ENCODE measurements at places on chromosomes 6 and 20.
A peak's percentile ranks its signal among the peaks of the same experiment; 100 is the strongest.

- DNase-seq, result no peak
Observed at GRCh38 chr6:143498428-143498827, 13.1 kb downstream of the FUCA2 start.

DNA sequence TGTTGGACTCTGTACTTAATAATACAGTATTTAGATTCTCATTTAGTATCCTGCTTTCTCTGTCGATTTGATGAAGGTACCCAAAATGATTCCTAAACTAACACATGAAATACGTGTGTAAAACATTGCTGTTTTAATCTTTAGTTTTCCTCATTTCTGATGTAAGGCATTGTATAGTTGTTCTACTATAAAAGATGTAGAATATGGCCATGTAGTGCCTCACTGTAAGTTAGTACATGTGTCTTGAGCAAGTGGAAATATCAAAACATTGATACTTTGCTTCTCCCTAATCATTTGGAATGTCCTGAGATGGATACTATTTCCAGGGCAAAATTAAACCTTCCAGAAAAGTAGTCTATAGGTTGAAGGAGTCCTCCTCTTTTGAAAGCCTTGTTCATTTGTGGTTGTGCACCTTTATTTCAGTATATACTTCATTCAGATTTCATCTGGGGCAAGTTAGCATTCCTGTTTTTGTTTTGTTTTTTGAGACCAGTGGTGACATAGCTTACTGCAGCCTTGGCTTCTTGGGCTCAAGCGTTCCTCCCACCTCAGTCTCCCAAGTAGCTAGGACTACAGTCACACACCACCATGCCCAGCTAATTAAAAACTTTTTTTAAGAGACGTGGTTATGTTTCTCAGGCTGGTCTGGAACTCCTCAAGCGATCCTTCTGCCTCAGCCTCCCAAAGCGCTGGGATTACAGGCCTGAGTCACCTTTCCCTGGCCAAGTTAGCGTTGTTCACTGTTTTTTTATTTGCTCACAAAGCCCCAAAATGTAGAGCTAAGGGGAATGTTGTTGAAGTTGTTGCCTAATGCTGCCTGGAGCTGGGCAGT is 11.6 kb downstream of the SRSF3 start:
- no peak for DNase-seq

DNA sequence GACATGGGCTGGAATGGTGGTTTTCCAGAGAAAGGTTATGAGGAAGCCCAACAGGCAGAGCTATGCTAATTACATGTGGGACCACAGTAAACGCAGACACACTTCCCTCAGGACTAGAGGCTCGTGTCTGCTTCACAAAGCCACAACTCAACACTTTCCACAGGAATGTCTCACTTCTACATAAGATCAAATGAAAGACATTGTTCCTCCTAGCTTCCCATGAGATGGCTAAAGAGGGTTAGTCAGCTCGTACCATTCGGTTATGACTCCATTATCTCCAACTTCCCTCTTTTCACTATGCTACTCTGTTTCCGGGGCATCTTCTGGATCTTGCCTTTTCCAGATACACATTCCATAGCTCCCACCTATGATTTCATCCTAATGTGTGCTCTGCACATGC is 29.1 kb upstream of the ZC3H12D start:
- no peak for DNase-seq

GRCh38 chr6:122066200-122066599 is 333.3 kb upstream of the HSF2 start:
- no peak for DNase-seq

DNA sequence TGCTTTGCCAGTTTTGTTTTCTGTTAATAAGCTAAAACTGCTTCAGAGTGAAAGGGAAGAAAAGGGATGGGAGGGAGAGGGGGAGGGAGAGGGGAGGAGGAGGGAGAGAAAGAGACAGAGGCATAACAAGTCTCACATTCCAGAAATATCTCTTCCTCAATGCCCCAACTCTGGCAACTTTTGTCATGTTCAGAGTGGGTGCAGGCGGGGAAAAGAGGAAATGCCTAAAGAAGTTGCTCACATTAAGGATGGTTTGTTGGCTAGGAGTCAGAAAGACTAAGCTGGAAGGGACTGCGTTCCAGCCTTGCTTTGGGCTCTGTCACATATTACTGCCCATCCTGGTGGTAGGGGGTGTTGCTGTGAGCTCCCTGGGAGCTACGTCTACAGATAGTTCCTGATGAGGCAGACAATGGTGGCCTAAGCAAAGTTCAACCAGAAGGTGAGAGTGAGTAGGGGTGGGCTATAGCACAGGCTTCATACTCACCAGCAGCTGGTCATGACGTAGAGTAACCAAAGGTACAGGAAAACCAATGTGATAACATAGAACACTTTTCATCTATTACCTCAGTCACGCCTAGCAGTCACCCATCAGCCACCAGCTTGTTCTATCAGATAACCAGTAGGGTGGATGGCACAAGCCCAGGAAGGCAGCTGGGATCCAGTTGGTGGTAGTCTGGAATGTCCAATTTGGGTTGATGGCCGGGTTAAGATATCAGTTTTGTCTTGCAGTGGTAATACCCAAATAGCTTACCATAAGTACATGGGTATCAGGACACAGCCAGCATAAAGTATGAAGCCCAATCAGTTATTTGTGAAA is 2.1 kb downstream of the TSPYL4 start:
- no peak for DNase-seq

GRCh38 chr20:57370316-57370715 is 19.3 kb downstream of the RAE1 start:
- no peak for DNase-seq

DNA sequence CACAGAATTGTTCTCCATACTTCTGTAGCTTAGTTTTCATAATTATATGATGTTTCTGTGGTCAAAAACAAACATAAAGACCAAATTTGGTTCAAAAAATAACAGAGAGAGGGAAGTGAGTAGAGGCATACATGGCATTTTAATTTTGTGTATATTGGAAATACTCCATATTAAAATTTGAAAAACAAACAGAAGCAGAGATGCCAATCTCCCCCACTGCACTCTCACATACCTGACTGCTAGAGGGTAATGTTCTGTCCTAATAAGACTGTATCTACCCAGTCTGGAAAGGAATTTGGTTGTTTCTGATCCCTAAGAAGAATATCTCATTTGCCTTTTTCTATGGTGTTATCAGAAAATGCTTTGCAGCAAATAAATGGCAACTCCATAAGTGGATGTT is 959.0 kb upstream of the FLRT3 start:
- no peak for DNase-seq

- no peak for DNase-seq
Observed at GRCh38 chr20:50379049-50379990, 130.9 kb upstream of the PTPN1 start.

- no peak for DNase-seq
Observed at GRCh38 chr6:46221222-46221793, 50.5 kb upstream of the ENPP5 start.

DNA sequence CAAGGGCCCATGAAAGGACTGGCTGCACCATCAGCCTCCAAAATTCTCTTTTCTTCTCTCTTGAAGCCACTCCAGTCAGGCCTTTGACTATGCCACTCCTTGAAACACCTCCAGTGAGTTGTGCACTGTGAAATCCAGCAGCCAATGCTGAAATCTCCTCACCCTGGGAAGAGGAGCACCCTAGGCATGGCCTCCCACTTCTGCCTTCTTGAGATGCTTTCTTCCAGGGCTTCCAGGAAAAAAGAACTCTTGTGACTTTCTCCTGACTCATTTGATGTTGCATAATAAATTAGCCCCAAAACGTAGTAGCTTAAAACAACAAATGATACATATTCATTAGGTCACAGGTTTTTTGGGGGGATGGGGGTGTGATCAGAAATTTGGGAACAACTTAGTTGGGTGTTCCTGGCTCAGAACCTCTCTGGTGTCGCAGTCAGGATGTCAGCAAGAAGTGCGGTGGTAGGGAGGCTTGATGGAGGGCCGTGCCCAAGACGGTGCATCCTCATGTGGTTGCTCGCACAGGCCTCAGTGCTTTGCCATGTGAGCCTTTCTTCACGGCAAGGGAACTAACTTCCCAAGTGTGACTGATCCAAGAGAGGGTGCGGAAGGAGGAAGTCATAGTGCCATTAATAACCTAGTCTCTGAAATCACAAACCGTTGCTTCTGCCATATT is 12.1 kb downstream of the NCR2 start:
- DNase-seq, result no peak

GRCh38 chr20:62367633-62368391 is 700 bp upstream of the LAMA5 start:
- no peak for DNase-seq

DNA sequence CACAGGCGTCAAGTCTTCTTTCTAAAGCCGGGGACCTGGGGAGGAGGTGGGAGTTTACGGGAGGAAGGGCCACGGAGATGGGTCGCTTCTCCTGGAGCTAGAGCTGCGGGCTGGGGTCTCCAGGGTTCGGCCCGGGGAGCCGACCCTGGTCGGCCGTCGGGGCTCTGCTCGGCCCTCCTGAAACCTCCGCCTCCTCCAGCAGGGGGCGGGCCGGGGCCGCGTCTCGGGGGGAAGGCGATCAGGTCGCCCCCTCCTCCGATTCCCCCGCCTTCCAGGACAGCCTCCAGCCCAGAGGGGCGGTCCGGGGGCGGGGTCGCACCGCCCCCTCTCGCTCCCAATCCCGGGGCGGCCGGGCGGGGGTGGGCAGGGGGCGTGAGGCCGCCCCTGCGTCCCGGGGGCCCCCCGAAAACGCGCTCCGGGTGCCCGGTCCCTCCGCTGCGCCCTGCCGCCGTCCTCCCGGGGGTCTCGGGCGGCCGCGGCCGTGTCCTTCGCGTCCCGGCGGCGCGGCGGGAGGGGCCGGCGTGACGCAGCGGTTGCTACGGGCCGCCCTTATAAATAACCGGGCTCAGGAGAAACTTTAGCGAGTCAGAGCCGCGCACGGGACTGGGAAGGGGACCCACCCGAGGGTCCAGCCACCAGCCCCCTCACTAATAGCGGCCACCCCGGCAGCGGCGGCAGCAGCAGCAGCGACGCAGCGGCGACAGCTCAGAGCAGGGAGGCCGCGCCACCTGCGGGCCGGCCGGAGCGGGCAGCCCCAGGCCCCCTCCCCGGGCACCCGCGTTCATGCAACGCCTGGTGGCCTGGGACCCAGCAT is at the start of gene CEBPB:
TSS of gene CEBPB (plus strand) at position 580 of the 814 bp plus-strand sequence. CDS start at position 784, 204 bp downstream.
- peak; percentile 73 for DNase-seq

DNA sequence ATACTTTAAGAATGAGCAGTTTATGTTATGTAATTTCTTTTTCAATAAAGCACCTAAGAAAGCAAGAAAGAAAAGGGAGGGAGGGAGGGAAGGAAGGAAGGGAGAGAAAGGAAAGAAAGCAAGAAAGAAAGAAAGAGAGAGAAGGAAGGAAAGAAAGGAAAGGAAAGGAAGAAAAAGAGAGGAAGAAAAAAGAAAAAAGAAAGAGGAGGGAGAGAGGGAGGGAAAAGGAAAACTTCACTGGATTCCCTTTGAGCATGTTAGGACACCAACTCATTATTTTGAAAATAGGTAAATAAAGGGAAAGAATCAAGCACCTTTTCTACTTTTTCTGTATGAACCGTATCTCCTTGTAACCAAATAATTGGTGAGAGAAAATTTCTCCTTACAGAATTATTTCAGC is 32.3 kb upstream of the TOP1 start:
- DNase-seq, result no peak

- DNase-seq, result no peak
Observed at GRCh38 chr6:37155394-37156312, 14.3 kb upstream of the PIM1 start.

DNA sequence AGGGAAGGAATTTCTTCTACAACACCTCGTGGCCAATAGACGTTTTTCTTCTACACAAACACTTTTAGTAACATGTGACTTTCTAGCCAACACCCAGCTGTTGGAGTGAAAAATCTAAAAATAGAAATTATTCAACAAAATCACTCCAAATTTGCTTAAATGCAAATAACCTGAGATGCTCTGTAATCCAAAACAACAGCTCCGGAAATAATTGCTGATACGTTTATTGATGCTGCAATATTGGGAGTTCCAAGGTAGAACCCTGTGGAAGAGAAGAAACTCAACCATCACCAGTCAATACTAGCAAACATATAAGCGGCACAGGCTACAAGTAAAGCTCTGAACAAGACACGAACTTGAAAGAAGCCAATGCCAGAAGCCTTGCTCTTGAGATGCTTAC is 230.6 kb downstream of the ALDH8A1 start:
- DNase-seq, result no peak

DNA sequence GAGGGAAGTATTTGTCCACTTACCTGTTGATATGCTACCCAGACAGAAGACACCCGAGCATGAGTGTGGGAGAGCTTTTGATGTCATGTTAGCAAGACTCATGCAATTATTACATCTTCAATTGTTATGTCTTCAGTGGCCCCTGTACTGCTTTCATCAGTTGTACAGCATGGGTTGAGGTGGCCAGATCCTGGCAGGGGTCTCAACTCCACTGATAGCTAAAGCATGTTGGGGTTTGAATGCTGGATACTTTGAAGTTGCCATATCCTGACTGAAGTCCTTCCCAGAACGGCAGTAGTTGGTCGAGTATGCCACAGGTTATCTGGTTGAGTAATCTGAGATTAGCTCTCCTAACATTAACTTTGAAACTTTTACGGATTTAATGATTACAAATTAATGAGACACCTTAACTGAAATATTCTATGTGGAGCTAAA is 46.7 kb downstream of the LRRN4 start:
- DNase-seq, result no peak

- DNase-seq, result no peak
Observed at GRCh38 chr6:87729965-87730719, 28.1 kb upstream of the AKIRIN2 start.

GRCh38 chr20:63651942-63652191 is 1.4 kb downstream of the STMN3 start:
- no peak for DNase-seq

- DNase-seq, result no peak
Observed at GRCh38 chr20:41533537-41534136, 84.5 kb downstream of the CHD6 start.
